Right forelimb (tissue), 1 donor: ENCODE measurements at places on chromosomes 3 and 15.

- DNase-seq, result no peak
Measured at GRCh38 chr3:115148142-115148790, 1.2 kb upstream of the ZBTB20 start.

DNA sequence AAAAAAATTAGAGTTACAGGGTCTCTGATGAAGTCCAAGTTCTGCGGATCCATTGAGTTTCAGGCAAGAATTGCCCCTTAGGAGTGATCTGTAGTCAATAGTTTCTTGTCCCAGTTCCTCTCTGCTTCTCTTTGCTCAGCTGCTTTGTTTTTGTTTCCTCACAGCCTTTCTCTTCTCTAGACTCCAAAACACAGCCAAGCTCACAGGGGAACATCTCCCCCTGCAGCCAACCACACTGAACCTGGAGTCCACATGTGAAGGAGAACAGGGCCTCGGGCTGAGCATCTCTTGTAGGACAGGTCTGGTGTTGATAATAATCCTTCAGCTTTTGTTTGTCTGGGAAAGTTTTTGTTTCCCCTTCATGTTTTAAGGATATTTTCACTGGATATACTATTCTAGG lies 202.6 kb upstream of the ATP10A start:
- no peak for DNase-seq

DNA sequence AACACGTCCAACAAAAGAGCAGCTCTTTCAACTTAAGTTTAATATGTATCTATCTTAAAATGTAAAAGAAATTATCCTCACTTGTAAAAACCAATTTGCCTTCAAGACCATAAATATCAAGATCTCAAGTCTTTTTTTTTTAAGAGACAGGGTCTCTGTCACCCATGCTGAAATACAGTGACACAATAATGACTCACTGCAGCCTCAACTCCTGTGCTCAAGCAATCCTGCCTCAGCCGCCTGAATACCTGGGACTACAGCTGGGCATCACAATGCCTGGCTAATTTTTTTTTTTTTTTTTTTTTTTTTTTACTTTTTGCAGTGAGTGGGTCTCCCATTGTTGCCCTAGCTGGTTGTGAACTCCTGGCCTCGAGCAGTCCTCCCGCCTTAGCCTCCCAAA lies 26.0 kb downstream of the ACAP2 start:
- DNase-seq, result no peak

- no peak for DNase-seq
Measured at GRCh38 chr15:92706201-92706600, 50.6 kb upstream of the FAM174B start.

DNA sequence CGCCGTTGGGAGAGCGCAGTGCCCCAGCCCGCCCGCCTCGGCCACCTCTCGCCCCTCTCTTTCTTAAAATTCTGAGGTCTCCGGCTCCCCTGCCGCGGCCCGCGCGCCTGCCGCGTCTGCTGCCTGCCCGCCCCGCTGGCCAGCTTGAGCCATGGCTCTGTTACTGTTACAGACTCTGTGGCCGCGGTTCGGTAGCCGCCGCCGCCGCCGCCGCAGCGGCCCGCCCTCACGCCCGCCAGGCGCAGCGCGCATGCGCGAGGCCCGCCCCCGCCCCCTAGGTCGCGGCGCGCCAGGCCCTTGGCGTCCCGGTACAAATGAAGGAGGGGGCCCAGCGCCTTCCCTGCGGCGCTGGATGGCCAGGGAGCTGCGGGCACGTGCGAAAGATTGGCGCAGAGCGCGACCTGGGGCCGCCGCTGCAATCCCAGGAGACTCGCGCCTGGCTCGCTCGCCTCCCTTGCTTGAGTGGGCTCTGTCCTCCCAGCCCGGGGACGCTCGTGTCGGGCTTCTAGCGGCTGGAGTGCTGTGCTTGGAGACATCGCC lies at the start of gene ONECUT1:
TSS of gene ONECUT1 (minus strand) at position 168 of the 540 bp plus-strand sequence. CDS start 452 bp downstream, outside the sequence.
- DNase-seq, result peak; percentile 70

GRCh38 chr3:150830094-150830681 lies 67.2 kb upstream of the SIAH2 start:
- DNase-seq, result no peak

DNA sequence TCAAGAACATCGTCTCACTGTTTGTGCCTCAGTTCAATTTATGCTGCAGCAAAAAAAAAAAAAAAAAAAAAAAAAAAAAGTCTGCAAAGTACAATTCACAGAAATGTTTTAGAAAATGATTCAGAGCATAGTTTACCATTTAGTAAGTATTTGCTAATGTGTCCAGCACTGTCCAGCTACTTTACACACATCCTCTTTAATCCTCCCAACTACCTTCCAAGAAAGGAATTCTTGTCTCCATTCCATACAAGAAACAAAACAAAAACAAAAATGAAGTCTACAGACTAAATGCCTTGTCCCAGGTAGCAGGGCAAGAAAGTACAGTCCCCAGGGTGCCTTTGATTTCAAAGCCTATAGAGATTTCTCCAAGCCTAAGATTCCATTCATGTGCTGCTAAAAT lies 38.9 kb upstream of the SNTN start:
- DNase-seq, result no peak

- DNase-seq, result no peak
Measured at GRCh38 chr3:129867506-129868124, 25.9 kb downstream of the TMCC1 start.

DNA sequence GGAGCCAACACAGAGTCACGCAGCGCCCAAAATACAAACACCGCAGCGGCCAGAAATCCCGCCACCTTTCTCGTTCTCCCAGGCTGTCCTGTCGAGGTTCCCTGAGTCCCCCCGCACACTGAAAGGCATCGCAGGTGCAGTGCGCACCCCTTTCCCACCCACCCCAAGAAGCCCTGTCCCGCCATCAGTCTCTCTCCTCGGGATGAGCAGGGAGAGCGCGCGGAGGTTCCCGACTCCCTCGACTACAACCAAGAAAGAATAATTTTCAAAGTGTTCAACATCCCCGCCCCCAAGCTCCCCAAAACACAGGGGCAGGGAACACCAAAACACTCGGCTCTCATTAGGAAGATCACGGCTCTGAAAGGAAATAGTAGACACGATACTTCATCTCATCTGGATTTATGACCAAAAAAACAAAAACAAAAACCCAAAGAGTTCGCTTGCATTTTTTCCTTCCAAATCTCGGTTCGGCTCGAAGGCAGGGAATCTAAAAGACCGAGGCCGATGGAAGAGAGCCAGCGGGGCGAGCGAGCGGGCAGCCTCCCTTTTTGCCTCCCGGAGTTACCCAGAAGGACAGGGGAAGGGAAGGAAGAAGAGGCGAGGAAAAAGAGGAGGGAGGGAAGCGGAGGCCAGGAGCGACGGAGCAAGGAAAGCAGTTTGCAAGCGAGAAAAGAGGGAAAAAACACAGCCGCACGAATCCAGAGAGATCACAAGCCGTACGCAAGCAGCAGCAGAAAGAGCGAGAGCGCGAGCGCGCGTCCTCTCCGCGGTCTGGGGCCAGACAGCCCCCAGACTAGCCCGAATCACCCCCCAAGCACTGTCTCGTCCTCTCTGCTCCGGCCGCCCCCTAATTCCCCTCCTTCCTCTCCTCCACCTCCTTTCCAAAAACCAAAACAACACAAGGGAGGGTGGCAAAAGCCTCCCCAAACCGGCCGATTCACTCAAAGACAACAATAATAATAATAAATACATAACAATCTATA lies 808 bp downstream of the BCL6 start:
- peak; percentile 88 for DNase-seq

DNA sequence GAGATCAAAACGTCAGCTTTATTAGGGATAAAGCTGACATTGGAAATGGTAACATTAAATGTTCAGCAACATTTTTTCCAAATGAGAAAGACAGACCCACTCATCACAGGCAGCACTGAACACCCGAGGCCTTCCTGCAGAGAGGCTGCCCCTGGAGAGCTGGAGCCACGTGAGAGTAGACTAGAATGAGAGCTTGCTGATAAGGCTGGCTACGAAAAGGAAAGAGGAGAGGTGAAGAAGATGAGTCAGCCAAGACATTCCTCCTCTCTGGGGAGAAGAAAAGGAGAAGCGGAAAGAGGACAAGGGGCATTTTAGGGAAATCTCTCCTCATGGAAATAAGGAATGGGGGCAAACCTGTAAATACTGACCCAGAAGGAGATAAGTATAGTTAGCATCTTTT lies 7.3 kb downstream of the CYP19A1 start:
- DNase-seq, result no peak

DNA sequence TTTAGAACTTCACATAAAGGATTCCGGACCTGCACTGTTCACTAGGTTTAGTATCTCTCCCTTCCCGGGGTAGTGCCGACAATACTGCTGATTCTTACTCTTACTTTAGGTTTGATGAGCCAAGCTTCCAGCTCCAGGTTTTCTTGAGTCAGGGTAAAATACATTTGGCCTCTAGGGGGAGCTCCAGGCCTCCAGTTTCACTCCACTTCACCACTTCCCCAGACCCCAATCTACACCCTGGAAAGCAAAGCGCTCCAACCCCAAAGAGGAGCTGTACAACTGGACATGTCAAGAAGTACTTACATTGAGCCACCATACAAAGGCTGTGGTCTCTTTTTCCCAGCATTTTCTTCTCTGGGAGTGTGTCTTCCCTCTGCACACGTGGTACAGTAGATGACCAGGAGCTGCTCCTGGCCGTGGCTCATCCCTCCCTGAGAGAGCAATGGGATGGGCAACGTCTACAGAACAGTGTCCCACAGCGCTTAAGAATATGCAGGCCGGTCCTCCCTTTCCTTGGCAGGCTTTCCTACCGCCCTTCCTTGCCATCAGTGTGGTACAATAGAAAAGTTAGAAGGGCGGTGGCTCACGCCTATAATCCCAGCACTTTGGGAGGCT lies 93.9 kb upstream of the CCDC80 start:
- peak; percentile 52 for DNase-seq

- DNase-seq, result no peak
Measured at GRCh38 chr3:194760494-194761137, 74.9 kb downstream of the FAM43A start.

DNA sequence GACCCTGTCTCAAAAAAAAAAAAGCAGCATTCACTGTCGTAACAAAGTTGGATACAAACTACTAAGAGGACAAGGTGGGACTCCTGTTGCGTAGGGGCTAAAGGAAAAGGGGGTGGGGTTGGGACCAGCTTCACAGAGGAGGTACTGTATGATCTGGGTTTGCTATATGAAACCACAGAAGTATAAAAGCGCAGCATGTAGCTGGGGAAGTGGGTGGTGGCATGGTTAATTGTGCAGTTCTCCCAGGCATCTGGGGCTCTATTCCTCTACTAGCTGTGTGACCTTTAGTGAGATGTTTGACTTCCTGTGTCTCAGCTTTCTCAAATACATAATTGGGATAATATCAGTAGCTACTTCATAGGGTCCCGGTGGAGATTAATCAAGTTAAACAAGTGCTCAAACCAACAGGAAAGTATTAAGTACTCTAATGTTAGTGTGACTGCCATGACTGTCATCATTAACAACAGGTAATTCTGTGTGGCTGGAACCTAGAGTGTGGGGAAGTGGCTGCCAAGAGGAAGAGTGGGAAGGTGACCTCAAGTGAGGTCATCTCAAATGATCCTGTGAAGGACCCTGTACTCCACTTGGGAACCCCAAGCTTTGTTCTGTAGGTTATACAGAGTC lies 11.5 kb downstream of the PARP16 start:
- no peak for DNase-seq

DNA sequence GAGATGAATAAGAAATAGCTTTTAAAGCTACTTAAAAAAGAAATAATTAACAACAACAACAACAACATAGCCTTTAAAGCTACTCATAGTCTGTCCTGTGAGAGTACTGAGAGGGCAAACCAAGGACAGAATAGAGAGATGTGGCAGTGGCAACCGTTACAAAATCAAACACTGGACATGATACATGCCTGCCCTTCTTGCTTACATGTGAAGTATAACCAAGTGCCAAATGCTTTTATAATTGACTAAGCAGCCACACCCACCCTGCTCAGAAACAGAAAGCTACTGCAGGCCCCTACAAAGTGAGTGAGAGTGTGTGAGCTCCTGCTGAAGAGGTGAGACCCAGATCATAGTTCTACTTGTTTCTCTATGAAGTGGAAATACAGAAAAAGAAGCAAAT lies 38.4 kb downstream of the NDUFB4 start:
- no peak for DNase-seq

DNA sequence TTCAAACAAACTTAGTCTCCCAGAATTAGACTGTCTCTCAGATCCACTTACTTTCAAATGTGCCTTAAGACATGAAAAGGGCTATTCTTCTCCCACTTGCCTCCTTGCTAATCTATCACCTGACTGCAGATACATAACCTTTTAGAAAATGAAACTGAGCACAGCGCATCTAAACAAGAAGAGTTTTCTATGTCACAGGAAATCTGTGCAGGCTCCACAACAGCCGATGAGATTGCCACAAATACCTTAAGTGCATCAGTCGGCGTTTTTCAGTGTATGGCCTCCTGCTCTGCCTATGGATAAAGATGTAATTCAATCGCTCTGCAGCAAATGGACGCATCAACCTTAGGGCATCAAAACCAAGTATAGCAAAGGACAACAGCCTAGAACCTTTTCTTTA lies 544.2 kb downstream of the FOXP1 start:
- no peak for DNase-seq

DNA sequence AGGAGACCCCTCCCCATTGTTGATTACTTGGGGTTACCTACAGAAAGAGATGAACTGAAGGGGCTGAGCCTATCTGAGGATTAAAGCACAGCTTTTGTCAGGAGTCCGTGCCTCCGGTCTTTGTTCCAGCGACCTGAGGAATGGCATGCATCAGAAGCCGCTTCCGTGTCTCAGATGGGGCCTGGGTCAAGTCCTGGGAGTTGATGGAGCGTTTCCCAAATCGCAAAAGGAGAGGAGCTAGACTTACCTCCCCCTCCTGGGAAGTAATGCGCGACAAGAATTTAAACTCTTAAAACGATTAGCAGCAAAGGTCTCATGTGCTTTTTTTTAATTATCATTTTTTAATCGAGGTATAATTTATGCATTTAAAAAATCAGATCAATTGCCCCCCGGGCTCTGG lies 983 bp upstream of the ALDH1A3 start:
- DNase-seq, result no peak

DNA sequence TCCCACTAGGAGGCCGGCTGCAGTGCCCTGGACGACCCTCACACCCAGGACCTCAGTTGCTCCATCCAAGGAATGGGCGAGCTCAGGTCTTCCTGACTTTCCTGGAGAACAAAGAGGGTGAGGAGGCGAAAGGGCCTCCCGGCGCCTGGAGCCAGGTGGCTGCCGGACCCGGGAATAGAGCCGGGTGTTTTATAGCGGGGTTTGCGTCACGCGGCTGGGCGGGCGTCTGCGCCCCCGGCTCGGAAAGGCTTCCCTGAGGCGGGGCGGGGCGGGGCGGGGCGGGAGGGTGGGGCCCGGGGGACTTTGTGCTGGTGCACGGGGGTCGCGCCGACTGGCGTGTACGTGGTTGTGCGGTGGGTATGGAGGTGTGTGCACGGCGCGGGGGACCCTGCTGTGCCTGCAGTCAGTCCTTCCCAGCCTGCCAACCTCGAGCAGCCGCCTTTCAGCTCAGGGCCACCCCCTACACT lies 4.6 kb upstream of the PRKCD start:
- DNase-seq, result no peak

- DNase-seq, result no peak
Measured at GRCh38 chr3:94272016-94272415, 209.2 kb downstream of the NSUN3 start.

- no peak for DNase-seq
Measured at GRCh38 chr15:74396146-74396438, 28.6 kb upstream of the CYP11A1 start.

GRCh38 chr3:42780892-42781700 lies 8.0 kb upstream of the CCDC13 start:
- DNase-seq, result no peak
